ENCODE measurements at places on chromosomes 7 and 10.
A peak's percentile ranks its signal among the peaks of the same experiment; 100 is the strongest.

DNA sequence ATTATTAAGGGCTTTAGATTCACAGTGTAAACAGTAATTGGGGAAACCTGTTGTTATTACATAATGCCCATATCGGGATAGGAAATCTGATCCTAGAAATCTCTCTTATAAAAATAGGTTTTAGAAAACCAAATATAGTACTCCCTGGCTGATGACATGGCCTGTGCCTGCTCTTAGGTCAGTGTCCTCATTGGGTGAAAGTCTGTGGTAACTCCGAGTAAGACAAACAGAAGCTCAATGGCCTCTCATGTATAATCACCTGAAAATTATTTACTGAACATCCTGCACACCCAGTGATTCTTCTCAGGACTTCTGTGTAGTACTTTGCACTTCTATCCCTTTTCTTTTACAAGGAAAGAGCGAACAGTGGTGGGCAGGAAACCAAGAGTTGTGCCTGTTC lies 37.8 kb downstream of the SEM1 start:
- DNase-seq = no peak

DNA sequence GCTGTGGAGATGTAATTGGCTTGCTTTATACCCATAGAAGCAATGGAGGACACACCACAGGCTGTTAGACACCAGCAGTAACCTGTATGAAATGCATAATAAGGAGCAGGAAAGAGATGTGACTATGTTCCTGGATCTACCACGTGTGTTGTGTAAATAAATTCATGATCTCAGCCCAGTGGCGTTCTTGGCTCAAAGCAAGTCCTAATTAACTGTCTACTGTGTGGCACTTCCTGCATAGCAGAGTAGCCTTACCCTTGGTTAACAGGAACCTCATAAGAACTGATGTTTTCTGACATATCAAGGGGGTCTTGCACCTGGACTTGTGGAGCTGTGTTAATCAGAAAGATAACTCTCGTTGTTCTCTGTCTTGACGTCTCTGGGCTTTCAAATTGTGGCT lies 25.7 kb upstream of the FAM180A start:
- no peak for DNase-seq

DNA sequence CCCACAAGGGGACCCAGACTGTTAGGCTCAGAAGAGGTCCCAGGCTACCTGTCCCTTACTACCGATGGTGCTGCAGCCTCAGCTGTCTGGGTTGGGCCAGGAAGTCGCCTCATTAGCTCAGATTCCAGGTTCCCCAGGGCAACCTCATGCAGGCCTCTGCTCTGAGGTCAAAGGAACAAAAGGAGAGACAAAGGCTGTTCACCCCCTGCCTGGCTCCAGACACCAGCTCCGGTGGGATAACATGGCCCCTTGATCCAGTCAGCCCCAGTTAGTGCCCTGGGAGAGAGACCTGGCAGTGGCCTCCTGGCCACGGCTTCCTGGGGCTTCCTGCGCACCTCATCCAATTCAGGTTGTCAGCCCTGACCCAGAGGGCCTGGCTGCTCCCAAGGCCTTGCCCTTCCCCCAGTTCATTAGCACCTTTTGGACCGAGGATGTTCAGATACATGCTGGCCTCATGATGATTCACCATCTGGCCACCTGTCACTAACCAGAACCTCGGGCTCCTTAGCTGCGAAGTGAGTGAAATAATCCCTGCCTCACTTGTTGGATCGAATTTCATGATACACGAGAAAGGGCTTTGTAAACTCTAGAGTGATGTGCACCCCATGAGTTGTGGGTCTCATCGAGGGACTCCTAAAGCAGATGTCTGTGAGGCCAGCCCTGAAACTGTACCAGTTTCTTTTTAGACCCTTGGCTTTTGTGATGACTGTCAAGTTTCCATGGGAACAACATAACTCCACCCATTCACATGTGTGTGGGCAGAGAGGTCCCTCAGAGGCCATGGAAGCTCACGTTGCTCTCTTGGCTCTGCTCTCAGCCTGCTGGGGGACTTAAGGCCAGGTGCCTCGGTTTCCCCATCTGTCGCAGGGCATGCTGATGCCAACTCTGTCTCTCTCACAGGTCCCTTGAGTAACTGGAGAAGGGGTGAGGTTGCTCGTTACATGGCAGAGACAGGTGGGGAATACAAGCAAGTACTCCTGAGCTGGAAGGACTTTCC lies 79.5 kb upstream of the PCBD1 start:
- DNase-seq = no peak

GRCh38 chr10:18684953-18685352 lies 25.7 kb downstream of the ARL5B start:
- DNase-seq = no peak

GRCh38 chr7:87216701-87217508 lies 2.6 kb downstream of the TMEM243 start:
- no peak for DNase-seq

DNA sequence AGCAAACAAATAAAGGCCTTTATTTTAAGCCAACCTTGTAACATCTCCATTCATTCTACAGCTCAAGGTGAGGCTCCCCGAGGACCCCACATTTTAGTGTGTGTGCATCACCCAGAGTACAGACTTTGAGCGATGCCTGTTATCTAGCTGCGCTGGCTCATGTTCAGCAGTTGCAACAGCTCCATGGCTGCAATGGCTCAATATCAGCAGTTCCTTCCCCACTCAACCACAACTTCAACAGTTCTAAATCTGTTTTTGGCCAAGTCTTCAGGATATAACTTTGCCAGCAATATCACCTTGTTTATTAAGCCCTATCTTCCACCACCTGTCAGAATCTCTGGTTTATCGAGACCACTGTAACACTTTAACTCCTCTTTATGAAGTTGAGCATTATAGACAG lies 95.8 kb downstream of the WNT2 start:
- DNase-seq = no peak

GRCh38 chr10:75926763-75927162 lies 495.3 kb downstream of the LRMDA start:
- peak; percentile 7 for DNase-seq

DNA sequence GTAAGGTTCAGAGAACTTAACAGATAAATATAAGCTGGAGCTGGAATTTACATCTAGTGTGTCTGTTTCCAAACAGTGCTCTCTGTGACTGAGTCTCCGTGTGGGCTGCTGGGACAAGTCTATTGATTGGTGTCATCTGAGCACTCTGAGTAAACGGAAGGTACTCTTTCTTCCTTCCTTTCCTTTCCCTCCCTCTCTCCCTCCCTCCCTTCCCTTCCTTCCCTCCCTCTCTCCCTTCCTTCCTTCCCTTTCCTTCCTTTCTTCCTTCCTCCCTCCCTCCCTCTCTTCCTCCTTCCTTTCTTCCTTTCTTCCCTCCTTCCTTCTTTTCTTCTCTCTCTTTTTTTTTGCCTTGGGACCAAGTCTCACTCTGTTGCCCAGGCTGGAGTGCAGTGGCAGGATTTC lies 61.8 kb downstream of the ANKRD61 start:
- no peak for DNase-seq

GRCh38 chr7:10076660-10077300 lies 896.9 kb upstream of the PHF14 start:
- DNase-seq = no peak

GRCh38 chr10:63766745-63767137 lies 245.5 kb downstream of the REEP3 start:
- DNase-seq = no peak

DNA sequence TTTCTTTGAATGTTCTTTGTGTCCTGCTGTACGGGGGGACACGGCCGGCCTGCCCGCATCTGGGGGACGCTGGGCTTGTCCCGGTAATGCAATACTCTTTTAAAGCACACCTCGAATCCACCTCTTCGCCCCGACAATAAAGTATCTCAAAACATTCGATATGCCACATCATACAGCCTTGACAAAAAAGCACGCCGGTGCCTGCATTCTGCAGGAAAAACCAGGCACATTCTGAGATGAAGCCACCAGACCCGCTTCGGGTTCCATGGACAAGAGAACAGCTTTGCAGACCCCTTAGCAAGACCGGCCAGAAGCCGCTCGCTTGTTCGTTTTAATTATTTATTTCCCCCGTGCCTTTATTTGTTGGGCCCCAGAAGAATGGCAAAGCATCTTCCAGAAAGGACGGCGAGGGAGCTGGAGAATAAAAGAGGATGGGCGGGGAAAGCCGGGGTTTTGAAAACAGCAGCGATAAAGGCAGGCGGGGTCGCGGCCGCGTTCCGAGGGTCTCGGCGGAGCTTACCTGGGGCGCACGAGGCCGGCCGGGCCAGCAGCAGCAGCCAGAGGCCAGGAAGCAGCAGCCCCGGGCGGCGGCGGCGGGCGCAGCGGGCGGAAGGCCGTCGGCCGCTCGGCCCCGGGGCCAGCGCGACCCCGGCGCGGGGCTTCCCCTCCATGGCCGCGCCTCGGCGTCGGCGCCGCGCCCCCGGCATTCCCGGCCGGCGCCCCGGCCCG lies 462 bp downstream of the KIAA1549 start:
- DNase-seq = peak; percentile 35

- DNase-seq = no peak
Observed at GRCh38 chr7:85285527-85285926, 98.7 kb upstream of the SEMA3D start.

- DNase-seq = no peak
Observed at GRCh38 chr7:101502466-101503098, 126.5 kb downstream of the MYL10 start.

DNA sequence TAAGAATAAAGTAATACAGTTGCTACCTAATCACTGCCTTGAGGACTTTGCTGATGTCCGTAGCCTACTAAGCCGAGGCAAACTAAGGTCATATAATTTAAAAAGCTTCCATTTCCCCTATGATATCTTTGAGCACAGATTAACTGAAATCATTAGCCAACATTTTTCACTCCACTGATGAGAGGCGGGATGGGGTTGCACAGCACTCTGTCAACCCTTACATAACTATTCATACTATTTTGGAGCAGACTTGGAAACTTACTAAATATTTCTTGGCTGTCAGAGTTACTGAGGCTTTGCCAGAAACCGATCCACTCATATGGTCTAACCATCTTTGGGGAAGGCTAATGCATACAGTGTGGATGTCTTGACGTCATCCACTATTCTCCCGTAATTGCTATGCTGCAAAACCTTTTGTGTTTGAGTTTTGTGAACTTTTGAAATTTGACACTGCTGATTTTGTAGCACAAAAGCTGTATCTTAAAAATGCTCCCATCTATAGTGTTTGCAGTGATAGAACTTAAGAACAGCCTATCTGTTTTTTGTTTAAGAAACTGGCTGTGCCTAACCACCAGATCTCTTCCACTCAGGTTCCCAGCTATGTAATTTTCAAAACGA lies 248.7 kb downstream of the TSPAN12 start:
- DNase-seq = no peak

DNA sequence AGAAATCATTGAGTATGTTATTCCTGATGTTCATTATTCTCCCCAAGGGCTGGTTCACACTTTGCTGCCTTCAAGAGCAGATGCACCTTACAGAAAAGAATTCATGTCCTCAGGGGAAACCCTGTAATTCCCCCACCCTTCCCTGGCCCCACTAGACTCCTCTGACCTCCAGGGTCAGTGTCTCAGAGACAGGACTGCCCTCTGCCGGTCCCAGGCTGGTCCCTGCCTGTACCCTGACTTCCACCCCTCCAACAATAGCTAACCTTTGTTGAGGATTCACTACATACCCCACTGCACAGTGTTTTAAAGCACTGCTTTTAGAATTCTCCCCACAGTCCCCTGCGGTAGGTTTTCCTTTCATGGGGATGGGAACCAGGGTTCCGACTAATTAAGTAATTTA lies 4.4 kb upstream of the SEPHS1 start:
- no peak for DNase-seq

DNA sequence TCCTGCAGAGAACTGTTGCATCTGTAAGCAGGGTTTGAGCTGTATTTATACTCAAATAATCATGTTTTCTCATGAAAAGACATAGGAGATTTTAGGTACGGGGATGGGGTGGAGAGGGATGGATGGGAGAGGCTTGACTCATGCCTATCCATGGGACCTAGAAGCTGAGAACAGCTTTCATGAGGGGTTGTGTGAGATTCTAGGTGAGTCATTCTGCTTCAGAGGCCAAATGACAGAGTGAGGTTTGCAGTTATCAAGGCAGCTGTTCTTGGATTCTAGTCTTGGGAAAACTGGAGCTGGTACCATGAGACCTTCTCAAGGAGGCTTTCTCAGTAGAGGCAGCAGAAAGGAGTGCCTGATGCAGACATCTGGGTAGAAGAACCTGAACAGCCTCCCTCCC lies 746.9 kb downstream of the TYW1 start:
- no peak for DNase-seq

GRCh38 chr10:52353960-52354394 lies 39.9 kb downstream of the DKK1 start:
- no peak for DNase-seq

DNA sequence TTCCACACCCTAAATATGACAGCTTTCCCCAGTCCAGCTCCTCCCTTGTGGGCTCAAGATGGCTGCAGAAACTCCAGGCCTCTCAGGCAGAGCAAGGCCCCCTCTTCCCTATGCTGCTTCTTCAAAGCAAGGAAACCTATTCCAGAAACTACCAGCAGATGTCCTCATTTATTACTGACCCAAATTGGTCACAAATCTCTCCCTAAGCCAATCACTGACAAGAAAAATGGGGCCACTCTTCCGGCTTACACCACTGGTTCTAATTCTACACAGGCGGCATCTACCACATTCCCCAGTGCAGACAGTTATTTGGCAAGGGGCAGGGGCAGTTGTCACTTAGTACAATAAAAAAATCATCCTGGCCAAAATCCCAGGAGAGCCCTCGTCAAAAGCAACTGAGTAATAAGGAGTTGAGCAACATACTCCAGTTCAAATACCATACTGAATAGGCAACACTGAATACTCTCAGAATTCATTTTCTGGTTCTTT lies 150.4 kb downstream of the SFMBT2 start:
- peak; percentile 26 for DNase-seq

DNA sequence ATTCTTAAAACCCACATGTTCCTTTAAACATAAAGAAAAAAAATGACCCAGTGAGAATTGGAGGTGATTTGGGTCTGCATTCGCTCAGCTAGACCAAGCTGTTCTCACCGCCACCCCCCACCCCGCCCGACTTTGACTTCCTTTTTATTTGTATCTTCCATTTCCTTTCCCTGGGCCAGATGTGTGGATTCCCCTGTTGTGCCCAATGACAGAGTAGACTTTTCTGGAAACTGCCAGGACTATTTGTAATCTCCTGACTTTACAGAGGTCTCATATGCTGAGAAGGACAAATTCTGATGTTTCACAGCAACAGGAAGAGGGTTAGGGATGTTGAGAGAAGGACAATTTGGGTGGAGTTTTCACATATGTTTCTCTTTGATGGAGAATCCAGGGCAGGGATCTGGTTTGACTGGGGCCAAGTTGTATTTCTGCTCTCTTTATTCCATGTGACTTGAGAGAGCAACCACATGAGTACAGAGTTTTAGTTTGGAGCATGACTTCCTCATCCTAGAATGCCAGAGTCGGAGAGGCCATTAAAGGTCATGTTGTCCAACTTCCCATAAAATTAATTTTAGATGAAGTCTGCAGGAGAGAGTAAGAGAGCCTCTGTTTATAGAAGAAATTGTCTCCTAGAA lies 1023.2 kb downstream of the LRMDA start:
- no peak for DNase-seq

- DNase-seq = no peak
Observed at GRCh38 chr10:123103944-123104343, 31.8 kb upstream of the HMX3 start.

GRCh38 chr7:42672339-42672999 lies 239.4 kb downstream of the C7orf25 start:
- DNase-seq = no peak

- no peak for DNase-seq
Observed at GRCh38 chr10:132974249-132974796, 32.0 kb upstream of the CFAP46 start.
